Fibroblast of skin of left biceps (primary cell): ENCODE measurements at places on chromosomes 13 and 19.

- DNase-seq = no peak
Measured at GRCh38 chr19:18807861-18808331, 16.8 kb upstream of the COMP start.

DNA sequence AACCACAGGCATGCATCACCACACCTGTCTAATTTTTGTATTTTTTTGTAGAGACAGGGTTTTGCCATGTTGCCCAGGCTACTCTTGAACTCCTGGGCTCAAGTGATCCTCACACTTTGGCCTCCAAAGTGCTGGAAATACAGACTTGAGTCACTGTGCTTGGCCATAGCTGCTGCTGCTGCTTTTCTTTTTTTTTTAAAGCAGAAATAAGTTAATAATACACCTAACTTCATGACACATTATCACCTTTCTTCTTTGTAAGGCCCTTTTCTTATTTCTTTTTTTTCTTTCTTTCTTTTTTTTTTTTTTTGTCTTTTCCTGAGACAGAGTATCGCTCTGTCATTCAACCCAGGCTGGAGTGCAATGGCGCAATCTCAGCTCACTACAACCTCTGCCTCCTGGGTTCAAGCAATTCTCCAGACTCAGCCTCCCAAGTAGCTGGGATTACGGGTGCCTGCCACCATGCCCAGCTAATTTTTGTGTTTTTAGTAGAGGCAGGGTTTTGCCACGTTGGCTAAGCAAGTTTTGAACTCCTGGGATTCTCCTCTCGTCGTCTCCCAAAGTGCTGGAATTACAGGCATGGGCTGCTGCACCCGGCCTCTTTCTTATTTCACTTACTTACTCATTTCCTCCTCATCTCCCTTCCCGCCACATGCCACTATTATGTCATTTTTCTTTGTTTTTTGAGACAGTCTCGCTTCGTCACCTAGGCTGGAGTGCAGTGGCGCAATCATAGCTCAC lies 8.7 kb downstream of the SHKBP1 start:
- DNase-seq = no peak

DNA sequence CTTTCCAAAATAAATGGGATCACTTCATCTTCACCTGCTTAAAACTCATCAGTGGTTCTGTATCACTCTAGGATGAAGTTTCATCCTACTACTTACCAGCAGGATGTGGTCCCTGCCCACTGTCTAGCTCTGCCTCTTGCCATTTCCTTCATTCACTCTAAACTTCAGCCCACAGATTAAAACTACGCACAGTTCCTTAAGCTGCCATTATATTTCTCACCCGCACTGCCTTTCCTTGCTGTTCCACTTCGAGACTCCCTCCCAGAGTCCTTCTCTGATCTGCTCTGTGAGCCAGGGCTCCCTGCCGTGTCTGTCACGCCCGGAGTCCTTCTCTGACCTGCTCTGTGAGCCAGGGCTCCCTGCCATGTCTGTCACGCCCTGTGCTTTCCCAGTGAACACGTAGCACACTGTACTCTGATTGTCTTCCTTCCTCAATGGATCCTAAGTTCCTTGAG lies 52.0 kb upstream of the NPAS1 start:
- no peak for DNase-seq

DNA sequence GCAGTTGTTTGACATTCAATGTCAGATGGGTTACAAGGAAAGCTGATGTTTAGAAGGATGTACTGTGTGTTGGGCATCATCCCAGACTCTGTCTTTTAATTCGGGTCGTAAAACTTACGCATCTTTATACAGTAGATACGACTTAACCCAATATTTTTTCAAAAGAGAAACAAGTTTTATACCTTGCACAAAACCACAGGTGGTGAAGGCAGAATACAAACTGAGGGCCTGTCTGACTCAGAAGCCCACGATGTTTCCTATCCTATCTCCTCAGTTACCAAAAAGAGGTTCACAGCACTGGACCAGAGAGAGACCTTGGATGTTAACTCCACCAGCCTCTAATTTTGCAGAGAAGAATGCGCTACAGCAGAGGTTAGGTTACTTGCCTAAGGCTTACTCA lies 477.0 kb downstream of the FOXO1 start:
- DNase-seq = no peak

DNA sequence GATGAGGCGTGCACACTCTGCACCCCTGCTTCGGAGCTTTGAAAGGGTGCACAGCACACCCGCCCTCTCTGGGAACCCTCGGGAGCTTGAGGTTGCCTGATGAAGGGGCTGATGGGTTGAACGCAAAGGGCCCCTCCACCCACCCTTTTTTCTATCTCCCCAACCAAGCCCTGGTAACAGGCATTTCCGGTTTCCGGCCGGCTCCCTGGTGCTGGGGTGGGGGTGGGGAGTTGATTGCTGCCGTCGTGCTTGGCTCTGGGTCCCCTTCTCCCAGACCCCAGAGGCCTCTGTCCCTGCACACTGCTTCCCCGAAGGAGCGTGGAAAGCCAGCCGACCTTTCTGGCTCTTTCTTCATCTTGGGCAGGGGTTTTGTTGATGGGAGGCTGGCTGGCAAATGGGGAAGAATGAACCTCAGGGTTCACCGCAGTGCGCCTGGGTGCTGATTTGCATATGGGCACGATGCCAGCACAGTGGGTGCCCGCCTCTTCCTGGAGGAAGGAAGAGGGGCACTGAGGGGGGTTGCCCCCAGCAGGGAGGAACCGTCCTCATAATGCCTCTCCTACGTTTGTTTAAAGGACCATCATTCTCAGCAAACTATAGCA lies 29.1 kb downstream of the VAV1 start:
- no peak for DNase-seq

DNA sequence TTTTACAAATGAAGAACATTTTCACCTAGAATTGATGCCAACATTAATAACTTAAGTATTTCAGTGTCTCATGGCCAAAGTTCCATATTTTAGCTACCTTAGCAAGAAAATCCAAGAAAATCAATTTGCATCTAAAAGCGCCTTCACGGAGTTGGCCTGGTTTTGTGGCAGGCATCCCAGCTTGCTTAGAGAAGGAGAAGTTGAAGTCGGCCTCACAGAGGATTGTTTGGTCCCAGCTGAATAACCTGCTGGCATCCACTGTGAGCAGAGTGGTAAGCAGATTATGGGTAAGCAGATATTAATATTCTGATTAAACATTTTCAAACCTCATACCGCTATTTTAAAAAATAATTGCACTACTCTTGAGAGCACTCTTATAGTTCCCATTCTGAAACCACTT lies 62.3 kb upstream of the STARD13 start:
- no peak for DNase-seq

DNA sequence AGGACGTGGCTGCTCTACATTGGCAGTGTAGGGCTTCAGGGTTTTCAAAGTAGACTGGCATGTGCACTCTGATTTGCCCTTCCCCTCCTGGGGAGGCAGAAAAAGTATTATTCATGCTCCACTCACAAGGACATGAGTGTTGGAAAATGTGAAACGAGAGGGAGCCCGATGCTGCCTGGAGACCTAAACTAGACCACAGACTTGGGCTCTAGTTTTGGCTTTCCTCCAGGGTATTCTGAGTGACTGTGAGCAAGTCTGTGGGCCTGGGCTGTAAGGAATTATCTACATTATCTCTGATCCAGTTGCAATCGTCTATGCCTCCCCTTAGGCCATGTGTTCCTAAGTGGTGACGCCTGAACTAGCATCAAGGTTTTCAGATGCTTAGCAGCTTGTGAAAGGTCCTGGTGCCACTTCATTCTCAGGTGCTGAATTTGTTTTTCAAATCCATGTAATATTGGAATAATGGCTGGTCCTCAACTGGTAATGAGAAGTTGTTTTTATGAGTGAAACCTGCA lies 55.0 kb downstream of the MRPL57 start:
- no peak for DNase-seq

- DNase-seq = peak; percentile 78
Measured at GRCh38 chr19:53849237-53849676, 18.4 kb upstream of the MYADM start.

DNA sequence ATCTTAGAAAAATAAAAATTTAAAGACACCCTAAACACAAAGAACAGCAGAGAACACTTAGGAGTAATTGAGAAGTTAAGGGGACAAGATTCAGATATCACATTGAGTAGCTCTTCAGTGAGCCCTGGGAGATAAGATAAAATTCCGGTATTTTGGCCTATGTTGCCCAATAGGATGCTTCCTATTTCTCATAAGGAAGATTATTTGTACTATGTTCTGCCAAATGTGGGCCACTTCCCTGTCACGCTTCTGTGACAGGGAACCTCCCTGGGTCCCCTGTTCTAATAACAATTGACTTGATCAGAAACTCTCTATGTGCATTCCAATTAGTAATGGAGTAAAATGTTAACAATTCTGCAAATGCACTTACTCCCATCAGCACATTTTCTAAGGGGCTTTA lies 310.7 kb downstream of the MYO16 start:
- no peak for DNase-seq

DNA sequence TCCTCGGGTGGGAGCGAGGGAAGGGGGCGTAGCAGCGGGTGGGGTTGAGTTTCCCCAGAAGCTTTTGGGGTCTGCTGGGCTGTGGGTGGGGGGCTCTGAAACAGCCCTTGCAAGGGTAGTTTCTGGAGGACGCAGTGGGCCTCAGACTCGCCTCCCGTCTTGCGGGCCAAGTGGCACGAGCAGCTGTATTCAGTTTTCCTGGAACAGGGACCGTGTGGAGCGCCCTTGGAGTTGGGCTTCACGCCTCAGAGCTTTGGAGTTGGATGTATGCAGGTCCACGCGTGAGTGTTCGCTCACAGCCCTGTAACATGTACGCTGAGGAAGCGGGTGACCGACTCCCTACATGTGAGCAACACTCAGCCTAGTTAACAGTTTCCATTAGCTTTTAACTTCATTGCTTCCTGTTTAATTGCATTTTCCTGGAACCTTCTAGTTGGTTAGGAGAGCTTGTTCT lies 603 bp downstream of the TM9SF2 start:
- DNase-seq = no peak

DNA sequence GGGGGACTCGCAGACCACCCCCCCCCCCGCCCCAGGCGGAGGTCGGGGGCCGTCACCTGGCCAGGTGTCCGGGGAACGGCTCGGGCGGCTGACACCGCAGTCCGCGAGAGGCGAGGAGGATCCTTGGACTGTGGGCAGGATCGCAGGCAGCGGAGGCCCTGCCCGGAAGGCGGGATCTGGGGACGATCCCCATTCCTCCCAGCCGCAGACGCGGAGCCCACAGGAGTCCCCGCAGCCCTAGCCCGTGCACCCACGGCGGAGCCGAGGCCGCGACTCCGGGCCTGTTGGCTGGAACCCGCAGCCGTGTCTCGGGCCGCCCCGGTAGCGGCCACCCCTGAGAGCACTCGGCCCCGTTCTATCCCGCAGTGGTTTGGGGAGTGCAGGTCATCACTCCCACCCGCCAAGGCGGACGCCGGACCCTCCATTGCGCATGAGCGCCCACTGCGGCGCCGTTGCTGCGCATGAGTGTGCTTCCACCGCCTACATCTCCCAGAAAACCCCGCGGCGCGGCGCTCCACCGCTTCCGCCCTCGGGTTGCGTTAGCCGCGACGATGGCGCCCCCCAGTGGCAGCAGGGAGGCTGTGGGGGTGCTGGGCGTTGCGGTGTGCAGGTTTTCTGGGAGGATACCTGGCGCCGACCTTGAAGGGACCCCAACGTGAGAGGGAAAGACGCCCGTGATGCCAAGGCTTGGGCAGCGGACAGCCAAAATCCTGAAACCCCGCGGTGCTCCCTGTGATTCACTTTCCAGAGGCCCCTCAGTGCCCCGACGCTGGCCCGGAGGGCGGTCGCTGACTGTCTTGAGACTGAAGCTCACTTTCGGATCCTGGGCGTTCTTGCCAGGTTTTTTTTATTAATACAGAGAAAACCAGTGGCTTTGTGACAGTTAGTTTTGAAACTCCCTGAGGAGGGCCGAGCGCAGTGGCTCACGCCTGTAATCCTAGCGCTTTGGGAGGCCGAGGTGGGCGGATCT lies 4.4 kb upstream of the ZNF329 start:
- peak; percentile 81 for DNase-seq

DNA sequence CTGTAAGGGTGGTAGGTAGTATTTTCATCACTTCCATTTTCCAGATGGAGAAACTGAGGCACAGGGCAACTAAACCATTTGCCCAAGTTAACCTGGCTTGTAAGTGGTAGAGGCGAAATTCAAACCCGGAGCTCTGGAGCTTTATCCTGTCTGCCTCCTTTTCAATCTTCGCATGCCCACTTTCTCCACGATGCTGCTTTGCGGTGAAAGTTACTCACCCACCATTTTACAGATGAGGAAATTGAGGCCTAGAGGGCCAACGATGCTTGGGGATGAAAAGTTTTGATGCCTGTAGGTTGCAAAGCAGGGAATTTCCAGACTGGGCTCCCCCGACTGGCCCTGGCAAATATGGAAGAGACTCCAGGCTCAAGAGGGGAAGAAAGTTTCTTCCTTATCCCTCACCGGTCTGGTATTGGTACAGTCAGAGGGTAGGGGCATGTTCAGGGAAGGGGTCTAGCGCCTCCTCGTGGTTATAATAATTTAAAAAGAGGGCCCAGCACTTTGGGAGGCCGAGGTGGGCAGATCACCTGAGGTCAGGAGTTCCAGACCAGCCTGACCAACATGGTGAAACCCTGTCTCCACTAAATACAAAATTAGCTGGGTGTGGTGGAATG lies 1.9 kb upstream of the SH2D3A start:
- no peak for DNase-seq

DNA sequence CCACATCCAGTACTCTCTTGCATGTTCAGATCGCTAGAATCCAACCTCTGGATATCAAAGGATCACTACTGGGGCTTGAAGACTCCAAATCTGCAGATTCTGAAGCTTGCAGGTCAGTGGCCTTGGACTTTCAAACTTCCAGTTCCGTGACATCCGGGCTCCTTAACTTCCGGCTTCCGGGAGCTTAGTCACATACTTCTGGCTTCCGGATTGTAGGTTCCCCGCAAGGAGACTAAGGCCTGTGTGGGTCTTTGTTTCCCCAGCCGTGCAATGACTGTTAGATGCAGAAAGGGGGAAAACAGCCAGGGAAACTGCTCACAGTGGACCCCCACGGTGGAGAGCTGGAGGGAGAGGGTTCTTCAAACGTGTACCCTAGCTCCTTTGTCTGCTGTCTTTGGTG lies 41.4 kb downstream of the ZNF333 start:
- DNase-seq = no peak
